Activated T-helper 2 cell treated with anti-CD3 and anti-CD28 coated beads, Interferon-gamma antibody, Interleukin-2, Interleukin-4, amounts not matched to agents 10 μg/mL and 5 μg/mL and 100 μg/mL, durations not matched to agents 14 hours and 24 hours and 36 hours (primary cell): ENCODE measurements at places on chromosomes 5 and 9. TPM values are rescaled to one million over a fixed set of nuclear protein-coding genes. Genes with fewer than 3 reads are reported as not detected.

GRCh38 chr5:109558364-109558763, 131.4 kb upstream of the MAN2A1 start:
- no peak for DNase-seq

GRCh38 chr9:127912882-127913281, 4.0 kb downstream of the ST6GALNAC4 start:
- DNase-seq = no peak

GRCh38 chr9:20561531-20561930, 60.8 kb downstream of the MLLT3 start:
- DNase-seq = no peak

Gene AGXT2
- not detected in 2 replicates for total RNA-seq

GRCh38 chr9:137069508-137070091, 757 bp downstream of the SAPCD2 start:
- DNase-seq = no peak

- DNase-seq = no peak
These were observed 62.1 kb downstream of the CYSTM1 start for GRCh38 chr5:140236891-140237598.

DNA sequence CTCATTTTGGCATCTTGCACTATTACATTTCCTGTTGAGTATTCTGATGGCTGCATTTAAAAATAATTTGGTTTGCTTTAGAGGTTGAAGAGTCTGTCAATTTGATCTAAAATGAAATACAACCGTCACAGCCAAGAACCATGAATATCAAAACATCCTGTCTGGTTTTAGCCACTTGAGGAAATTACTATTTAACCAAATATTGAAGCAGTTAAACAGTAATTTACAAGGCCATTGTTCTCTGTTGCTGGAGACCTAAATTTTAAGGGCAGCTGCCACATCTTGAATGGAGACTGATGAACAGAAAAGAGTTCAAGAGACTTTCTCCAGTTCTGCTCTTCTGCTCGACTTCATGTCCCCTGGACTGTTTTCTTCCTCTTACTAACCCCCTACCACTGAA, 549.4 kb downstream of the LRRC70 start:
- no peak for DNase-seq

DNA sequence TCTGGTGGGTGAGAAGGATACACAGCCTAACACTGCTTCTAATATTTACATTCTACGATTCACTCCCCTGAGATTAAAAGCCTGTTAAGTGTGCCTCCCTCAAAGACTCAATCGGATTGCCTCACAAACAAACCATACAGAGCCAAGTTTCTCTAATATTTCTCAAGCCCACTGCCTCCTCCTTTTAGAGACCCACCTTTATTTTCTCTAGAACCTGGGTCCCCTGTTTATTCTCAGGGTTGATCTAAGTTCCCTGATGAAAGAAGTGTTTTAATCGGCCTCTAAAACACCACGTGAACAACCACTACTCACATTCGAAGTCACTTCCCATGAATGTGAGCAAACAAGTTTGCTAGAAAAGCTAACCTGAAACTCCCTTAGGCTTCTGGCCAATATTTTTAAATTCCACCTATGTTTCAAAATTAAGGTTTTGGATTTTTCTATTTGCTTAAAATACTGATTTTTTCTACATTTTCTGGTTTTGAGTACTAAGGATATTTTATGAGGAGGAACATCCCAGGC, 76.5 kb downstream of the GLIS3 start:
- DNase-seq = no peak

Gene CYLC2
- total RNA-seq = not detected in 2 replicates

- no peak for DNase-seq
These were observed 8.9 kb downstream of the AGXT2 start for GRCh38 chr5:35038891-35039290.

DNA sequence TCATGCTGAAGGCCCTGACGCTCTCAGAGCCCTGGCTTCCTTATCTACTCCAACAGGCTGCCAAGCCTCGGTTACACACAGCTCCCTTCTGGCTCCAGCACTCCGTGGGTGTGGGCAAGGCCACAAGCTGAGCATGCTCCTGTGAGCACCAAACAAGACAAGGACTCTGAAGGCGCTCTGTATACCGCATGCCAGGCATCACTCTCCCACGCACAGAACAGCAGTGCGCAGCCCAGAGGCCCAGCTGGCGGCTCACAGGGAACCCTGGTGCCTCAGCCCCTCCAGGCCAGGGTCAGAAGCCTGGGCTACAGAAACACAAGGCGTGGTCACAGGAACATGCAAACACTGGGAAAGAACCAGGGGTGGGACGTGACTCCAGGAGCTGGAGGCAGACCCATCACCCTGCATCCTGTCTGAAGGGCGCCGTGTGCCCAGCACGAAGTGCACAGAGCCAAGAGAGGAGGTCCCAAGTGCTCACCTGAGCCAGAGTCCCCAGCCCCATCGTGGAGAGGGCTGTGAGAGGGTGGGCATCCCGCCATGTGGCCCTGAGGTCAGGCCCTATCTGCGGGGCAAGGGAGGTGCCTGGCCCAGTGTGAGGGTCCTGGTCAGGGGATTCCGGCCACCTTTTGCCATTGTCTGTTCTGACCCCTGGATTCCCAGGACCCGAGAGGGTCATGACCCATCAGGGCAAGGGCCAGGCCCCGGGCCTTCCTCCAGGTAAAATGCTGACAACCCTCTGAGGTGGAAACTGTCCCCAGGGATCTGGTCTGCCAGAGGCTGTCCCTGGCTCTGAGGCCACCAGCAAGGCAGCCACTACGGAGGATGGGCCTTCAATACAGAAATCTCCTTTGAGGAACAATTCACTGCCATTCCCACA, 54.7 kb downstream of the COL23A1 start:
- DNase-seq = no peak

GRCh38 chr9:104805441-104805840, 41.5 kb downstream of the NIPSNAP3B start:
- no peak for DNase-seq

DNA sequence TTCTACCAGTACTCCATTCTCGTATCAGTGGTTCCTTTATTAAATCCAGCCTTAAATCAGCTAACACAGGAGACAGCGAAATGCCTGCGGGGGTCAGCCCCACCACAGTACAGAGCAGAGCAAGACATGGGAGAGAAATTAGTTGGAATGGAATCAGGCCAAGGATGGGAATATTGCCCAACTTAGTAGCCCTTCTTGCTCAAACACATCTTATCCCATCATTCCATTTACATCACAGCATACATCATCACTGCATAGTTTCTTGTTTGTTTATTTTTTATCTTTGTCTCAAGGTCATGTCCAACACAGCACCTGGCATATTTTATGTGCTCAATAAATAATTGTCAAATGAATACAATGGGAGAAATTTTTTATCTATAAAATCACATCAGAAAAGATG, 34.3 kb upstream of the DAB2 start:
- DNase-seq = no peak
